ENCODE measurements at places on chromosomes 3 and 15.

DNA sequence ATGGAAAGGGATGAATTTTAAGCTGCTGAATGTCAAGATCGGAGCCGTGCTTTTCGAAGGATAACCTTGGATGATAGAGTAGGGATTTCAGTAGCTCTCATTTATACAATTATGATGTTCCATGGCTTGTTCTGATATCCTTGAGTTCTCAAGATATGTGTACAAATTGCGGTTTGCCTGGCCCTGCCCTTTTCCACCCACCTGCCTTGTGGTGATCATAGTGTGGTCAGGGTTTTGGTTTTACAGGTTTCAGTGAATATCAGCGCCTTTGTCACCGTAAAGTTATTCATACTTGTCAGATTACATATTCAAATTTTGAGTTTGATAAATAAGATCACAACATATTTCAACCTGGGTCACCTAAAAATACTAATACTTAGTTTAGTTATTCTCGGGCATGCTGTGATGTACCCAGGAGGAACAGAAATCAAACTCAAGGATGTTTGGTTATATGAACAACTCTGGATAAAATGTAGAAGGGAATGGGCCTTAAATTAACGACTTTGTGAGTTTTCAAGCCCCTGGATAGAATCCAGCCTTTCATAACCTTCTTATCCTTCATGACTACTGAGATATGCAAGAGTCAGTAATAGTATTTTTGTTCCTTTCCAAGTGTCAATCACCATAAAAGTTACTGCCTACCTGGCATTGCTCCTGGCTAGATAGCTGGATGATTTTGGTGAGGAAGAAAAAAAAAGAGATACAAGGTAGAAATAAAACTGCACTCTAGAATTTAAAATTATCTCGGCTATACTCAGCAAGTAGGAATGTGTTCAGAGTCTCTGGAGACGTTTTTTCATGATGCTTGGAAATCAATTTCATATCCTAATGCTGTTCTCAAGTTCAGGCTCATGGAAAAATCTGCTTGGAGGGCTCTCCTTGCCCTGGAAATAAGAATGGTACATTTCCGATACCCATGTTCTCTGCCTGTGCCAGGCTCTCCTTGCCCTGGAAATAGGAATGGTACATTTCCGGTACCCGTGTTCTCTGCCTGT lies 209.2 kb upstream of the TPRG1 start:
- DNase-seq = no peak

- no peak for DNase-seq
These were observed 853.8 kb downstream of the IGSF11 start for GRCh38 chr3:118180853-118181252.

DNA sequence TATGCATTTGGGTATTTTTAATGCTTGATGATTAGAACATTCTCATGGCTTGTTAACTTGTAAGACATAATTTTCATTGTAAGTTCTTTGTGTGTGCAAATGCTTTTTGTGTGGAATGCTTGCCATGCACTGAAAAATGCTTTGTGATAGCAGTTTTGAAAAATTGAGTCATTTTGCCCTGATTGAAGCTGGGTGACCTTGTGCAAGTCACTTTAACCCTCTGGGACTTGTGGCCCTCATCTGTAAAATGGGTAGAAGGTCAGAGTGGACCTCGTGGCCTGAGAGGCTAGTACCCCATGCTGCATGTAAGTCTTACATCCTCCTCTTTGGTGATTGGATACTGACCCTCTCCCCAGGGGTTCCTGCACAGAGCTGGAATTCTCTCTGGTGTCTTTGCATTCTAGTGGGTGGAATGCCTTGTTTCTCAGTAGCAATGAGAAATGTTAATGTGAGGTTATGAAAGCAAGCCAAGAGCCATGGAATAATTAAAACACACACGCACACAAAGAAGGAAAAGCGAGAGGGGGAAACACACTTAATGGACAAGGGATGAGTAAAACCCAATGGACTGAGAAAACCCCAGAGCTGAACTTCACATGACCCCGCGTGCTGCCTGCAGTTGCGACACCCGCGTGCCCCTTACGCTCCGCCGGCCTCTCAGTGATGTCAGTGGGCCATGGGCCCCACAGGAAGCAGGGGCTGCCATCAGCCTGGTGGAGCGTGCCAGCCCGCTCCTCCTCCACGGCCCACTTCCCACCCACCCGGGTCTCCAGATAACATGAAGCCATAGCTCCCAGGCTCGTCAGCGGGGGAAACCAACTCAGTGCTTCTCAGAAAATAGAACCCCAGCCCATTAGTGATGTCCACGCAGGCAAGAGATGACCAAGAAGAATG lies 44.0 kb downstream of the SMAD3 start:
- no peak for DNase-seq

DNA sequence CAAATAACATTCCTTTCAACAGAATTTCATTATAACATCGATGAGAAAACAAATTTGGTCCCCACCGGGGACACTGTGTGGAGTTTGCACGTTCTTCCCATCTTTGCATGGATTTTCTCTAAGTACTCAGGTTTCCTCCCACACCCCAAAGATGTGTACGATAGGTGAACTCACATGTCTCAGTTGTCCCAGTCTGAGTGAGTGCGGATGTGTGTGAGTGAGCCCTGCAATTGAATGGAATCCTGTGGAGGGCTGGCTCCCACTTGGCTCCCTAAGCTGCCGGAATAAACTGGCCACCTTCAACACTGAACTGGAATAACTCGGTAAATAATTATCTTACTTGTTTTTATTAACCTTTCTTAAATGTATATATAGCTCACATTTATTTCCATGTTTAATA lies 77.0 kb downstream of the TRANK1 start:
- no peak for DNase-seq

- no peak for DNase-seq
These were observed 6.6 kb downstream of the CSPG4 start for GRCh38 chr15:75705854-75706681.

DNA sequence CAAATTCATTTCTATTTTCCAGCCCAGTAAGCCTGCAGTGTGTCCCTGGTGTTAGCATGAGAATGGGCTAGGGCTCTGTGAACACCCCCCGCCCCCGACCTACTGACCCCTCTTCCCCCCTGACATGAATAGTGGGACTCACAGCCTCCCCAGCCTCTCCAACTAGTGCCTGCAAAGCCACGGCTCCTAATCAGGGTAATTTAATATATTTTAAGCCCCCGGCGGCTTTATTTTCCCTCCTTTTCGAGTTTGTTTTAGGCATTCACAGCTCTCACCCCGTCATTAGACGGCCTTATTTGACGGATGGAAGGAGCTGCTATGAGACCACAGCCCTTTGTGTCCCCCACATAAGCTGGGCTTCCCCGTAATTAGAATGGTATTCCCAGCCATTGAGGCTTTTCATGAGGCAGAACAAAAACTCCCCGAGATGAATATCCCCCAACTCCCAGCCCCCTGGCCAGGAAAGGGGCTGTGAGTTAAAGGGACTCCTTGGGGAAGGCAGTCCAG lies 78.3 kb upstream of the POLG start:
- no peak for DNase-seq

GRCh38 chr15:39282663-39283208 lies 298.1 kb upstream of the THBS1 start:
- DNase-seq = no peak

GRCh38 chr3:16337856-16338540 lies 73.0 kb downstream of the OXNAD1 start:
- no peak for DNase-seq

GRCh38 chr3:123347691-123348264 lies 101.1 kb downstream of the ADCY5 start:
- no peak for DNase-seq

GRCh38 chr15:50830477-50831354 lies 65.2 kb upstream of the SPPL2A start:
- no peak for DNase-seq

DNA sequence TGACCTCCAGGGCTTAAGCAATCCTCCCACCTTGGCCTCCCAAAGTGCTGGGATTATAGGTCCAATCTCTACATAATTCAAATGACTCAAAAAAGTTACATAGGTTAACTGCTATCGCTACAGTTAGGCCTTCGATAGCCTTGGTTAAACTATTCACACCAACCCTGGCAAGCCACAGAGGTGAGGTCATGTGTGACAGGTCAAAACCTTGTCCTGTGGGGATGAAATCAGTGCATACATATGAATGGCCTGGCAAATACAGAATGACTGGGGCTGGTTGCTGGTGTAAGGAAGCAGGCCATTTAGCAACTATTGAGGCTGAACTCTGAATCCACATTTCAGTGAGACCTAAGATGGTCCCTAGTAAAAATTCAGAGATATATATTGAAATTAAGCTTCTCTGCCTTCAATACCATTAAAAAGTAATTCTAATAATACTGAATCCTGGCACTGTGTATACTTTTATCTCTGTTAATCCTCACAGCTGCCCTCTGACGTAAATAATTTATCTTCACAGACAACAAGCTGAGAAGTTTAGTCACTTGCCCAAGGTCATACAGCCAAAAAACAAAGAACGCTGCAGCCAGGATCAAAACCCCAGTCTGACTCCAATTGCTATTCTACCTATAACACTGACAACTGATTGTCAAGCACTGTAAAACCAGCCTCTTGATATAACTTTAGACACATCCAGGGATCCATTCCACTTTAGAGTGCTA lies 35.3 kb downstream of the MKRN2 start:
- no peak for DNase-seq

Measured in NCI-H1092 (cell line).